NCI-H69 (cell line): ENCODE measurements at places on chromosomes 6 and 20.

GRCh38 chr20:13701486-13701885 lies 62.8 kb upstream of the TASP1 start:
- DNase-seq = no peak

- DNase-seq = peak; percentile 96
Observed at GRCh38 chr6:143555582-143555981, 44.1 kb upstream of the FUCA2 start.

GRCh38 chr20:54002741-54003140 lies 67.7 kb downstream of the BCAS1 start:
- DNase-seq = no peak

GRCh38 chr6:45595010-45595851 lies 217.5 kb upstream of the SUPT3H start:
- no peak for DNase-seq

DNA sequence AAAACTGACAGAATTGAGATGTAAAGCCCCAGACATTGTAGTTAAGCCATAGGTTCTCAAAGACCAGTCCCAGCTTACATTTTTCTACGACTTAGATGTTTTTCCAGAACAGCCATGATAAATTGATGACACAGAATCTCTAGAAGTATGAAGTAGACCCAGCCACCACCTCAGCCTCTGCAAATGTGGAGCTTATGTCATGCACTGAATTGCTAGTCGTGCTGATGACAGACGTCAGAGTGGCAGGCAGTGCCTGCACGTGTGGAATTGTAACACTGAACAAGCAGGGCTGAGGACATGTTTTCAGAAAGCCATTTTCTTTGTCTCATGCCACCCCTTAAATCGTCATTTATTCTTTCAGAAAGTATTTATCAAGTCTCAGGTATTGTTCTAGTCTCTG lies 72.4 kb upstream of the TMEM181 start:
- DNase-seq = no peak

- no peak for DNase-seq
Observed at GRCh38 chr20:57009775-57010174, 256.7 kb downstream of the BMP7 start.

GRCh38 chr6:33848484-33848883 lies 44.7 kb upstream of the MLN start:
- DNase-seq = peak; percentile 98

DNA sequence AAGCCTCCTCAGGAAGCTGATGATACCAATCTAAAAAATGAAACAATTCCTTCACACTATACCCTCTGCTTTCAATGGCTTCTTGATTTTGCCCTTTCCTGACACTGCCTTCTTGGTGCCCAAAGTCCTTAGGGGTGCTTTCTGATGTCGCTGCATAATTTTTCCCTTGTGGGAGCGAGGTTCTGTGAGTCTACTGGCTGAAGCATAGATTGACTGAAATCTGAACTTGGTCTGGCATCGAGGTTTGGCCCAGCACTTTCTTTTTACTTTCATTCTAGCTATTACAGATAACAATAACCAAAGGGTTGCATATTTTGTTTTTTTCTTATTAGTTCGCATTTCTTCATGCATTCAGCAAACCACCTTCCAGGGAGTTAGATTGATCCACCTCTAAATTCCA lies 65.8 kb downstream of the E2F3 start:
- DNase-seq = no peak

DNA sequence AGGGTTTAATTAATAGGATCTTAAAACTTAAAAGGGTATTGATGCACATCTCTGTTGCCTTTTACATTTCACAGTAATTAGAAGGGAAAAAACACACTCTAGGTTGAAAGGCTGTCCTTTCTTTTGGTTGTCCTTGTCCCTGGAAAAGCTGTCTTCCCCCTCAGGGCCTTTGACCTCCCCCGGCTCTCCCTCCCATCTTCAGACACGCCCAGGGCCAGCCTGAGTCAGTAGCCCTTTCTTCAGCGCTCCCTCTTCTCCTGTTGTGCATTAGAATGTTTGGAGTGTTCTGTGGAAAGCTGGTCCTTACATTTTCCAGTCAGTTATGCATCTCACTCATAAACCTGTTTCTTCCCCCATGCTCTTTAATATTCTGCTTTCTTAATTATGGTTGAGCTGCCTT lies 157.0 kb downstream of the MTHFD1L start:
- DNase-seq = no peak

DNA sequence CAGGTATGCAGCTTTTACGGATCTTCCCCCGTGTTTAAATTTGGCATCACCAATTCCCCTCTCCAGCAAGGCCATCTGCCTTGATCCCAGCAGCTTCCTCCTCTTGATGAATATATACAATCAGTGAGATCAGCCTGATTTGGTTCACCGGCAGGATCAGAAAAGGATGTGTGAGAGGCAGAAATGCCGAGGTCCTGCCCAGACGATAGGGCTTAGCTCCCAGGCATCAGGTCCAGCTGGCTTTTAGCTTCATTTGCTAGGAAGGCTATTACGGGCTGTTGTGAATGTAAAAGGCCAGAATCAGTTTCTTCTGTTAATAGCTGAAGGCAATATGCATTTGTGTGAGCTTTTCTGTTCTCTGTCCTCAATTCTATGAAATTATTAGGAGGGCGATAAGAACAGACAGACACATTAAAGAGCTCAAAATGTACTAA lies 372.8 kb downstream of the BTBD9 start:
- DNase-seq = no peak

GRCh38 chr6:87756858-87757257 lies 54.8 kb upstream of the AKIRIN2 start:
- DNase-seq = peak; percentile 67

DNA sequence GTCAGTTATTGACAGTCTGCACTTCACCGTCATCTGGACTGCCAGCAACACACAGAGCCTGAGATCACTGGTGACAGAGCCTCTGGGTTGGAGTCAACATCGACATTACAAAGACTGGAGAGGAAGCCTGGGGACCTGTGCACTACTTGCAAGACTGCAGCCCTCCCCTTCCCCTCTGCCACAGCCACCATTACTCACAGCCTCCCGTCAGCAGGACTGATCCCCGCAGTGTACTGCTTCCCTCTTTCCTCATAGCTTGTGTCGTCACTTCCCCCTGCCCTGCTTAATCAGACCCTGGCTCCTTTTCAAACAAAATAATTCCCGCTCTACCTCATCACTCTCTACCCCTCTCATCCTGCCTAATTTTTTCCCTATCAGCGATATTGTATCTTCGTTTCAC lies 235.5 kb upstream of the KCNQ5 start:
- DNase-seq = no peak

- peak; percentile 87 for DNase-seq
Observed at GRCh38 chr20:31661625-31662371, 24.1 kb downstream of the COX4I2 start.

- no peak for DNase-seq
Observed at GRCh38 chr6:62612471-62612870, 326.4 kb upstream of the KHDRBS2 start.

DNA sequence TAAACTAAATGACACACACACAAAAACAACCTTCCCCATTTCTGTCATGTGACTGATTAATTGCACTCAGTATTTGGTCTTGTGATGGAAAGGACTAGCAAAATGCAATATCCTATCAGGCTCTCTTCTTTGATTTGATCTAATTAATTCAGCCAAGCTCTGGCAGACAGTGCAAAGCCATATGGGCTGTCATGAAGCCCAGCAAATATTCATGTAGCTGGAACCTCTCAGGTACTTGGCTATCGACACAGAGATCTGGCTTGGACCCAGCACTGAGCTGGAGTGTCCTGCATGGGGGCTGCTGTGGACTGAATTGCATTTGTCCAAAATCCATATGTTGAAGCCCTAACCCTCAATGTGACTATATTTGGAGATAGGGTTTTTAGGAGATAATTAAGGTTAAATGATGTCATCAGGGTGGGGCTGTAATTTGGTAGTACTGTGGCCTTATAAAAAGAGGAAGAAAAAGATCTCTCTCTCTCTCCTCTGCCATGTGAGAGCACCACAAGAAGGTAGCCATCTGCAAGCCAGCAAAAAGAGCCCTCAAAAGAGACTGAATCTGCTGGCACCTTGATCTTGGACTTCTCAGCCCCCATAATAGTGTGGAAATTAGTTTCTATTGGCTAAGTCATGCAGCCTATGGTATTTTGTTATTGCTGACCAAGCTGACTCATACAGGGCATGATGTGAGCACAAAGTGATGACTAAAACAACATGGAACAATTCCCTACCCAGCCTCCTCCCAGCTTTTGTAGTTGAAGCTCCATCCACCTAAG lies 77.1 kb downstream of the STMND1 start:
- DNase-seq = peak; percentile 54

DNA sequence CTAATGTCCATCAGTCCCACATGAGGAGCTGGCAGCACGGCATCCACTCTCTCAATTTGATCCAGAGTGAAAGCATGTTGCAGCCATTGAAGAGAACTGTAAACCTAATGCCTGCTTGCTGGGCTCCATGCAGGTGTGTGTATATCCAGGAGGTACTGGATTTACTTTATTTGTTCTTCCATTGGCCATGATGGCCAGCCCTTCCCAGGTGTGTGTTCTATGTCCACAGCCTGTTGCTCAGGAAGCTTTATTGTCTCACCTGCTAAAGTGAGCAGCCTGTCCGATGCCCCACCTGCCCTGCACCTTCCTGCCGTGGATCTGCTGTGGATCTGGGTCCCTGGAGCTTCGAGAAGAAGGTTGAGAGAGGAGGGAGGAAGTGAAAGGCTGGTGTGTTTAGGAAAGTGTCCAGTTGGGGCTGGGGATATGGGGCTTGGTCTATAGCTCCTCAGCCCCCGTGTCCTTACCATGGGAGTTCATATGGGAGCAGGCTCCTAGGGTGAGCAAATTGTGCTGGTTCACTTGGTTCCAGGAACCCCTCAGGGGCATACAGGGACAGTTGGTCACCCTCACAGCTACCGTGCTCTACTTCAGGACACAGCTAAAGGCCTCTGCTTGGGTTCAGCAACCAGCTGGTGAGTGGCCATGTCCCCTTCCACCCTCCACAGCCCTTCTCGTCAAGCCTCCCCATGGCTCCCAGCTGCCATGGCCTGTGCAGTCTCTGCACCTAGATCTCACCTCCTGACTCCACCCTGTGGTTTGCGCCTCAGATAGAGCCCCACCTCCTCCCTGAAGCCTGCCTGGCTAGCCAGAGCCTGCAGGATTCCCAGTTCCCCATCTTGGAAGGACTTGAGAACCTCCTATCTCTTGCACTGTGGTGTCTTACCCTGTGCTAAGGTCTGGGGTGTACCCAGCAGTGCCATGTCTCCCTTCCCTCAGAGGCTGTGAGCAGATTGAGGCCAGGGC lies 12.7 kb downstream of the TREML2 start:
- peak; percentile 22 for DNase-seq

- peak; percentile 99 for DNase-seq
Observed at GRCh38 chr6:107555449-107555848, 65.5 kb downstream of the SOBP start.

- DNase-seq = peak; percentile 83
Observed at GRCh38 chr6:164035900-164036485, 621.5 kb downstream of the QKI start.

DNA sequence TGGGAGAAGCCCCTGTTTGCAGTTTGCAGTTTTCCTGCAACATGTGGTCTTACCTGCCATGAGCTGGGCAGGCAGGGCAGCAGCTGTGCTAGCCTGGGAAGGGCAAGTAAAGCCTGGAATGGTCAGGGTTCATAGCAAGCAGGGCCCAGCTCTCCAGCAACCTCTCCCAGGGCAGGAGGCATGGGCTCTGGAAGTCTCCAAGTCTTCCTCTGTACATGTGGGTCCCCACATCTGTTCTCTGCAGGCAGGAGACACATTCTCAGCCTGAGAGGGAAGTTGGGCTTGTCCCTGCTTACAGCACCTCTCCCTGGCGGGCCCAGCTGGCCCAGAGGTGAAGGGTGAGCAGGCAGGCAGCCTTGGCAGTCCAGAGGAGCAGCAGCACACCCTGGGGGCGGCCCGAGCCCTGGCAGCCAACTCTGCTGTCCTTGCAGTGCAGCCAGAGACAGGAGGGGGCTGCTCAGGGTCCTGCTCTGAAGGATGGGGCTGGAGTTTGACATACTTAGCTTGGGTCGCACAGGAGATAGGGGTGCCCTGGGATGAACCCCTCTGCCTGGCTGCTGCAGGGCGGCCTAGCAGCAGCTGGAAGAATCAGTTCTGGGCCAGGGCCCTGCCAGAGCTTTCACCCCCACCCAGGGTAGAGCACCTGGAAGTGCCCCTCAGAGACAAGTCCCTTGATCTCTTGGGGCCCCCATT lies 176.0 kb downstream of the MRPL14 start:
- peak; percentile 52 for DNase-seq

DNA sequence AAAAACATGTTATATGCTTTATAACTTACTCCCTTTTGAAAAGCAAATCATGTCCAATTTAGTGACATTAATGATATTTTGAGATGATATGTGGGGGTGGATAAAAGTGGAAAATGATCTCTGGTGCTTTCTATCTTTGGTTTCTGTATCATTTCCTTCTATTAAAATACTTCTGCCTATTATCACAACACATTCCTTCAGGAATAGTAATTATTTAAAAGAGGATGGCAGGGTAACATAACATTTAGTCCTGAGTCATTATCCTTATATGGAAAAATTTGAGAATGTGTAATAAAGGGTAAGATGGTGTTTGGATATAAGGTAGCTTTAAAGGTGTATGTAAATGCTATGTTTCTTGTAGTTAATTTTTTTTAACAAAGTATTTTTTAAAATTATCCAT lies 657.7 kb downstream of the PHF3 start:
- DNase-seq = no peak

DNA sequence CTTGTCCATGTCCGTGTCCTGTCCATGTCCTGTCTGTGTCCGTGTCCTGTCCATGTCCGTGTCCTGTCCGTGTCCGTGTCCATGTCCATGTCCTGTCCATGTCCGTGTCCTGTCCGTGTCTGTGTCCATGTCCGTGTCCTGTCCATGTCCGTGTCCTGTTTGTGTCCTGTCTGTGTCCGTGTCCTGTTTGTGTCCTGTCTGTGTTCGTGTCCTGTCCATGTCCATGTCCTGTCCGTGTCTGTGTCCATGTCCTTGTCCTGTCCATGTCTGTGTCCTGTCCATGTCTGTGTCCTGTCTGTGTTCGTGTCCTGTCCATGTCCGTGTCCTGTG lies 55.0 kb upstream of the BHLHE23 start:
- no peak for DNase-seq

- no peak for DNase-seq
Observed at GRCh38 chr20:56433880-56434255, 21.8 kb downstream of the CASS4 start.

GRCh38 chr6:98764373-98764911 lies 69.9 kb upstream of the POU3F2 start:
- DNase-seq = no peak

GRCh38 chr20:14712302-14712739 lies 374.9 kb upstream of the FLRT3 start:
- peak; percentile 54 for DNase-seq

DNA sequence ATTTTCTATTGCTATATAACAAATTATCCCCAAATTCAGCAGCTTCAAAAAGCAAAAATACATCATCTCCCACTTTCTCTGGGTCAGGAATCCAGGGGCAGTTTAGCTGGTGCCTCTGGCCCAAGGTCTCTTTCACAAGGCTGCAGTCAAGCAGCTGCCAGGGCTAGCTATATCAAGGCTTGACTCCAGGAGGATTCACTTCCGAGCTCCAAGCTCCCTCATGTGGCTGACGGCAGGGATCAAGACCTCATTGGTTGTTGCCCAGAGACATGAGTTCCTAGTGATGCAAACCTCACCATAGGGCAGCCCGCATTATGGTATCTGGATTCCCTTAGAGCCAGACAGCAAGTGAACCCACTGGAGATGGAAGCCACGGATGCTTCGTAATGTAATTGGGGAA lies 1.3 kb upstream of the VNN1 start:
- peak; percentile 43 for DNase-seq

- peak; percentile 37 for DNase-seq
Observed at GRCh38 chr6:148395583-148396101, 53.0 kb downstream of the SASH1 start.
